ENCODE measurements at places on chromosomes 5 and 9.

GRCh38 chr9:124038790-124039633 is 27.4 kb downstream of the LHX2 start:
- no peak for DNase-seq

GRCh38 chr5:89830691-89831090 is 578.9 kb downstream of the CETN3 start:
- DNase-seq, result no peak

DNA sequence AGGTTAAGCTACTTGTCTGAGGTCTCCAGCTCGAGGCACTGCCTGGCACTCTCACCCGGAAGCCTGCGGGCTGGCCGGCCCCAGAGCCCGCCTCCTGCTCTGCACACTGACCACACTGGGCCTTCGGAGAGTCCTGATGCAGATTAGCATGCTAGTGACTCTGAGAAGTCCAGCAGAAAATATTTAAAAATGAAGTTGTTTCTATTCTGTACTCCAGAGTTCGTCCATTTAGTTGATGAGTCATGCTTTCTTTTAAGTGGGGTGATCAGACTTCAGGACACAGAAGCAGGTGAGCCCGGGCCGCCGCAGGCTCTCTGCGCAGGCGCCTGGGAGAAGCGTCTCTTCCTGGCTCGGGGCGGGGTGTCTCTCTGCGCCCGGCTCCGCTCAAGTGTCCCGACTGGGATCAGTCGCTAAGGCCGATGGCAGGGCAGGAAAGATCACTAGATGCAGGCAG is 32.5 kb downstream of the FAM240B start:
- DNase-seq, result no peak

DNA sequence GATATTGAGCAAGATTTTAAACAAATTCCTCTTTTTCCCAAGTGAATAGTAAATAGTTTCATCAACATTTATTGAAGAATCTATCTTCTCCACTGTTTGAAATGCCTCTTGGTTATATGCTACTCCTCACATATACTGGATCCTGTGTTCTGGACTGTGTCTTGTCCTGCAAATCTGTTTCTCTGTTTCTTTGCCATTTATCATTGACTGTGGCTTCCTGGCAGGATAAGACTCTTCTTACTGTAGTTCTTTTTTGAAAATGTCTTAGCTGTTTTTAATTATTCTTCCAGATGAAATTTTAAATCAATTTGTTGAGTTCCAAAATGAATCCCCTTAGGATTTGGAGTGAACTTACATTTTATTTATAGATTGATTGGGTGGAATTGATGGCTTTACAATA is 27.8 kb downstream of the RALGPS1 start:
- DNase-seq, result no peak

DNA sequence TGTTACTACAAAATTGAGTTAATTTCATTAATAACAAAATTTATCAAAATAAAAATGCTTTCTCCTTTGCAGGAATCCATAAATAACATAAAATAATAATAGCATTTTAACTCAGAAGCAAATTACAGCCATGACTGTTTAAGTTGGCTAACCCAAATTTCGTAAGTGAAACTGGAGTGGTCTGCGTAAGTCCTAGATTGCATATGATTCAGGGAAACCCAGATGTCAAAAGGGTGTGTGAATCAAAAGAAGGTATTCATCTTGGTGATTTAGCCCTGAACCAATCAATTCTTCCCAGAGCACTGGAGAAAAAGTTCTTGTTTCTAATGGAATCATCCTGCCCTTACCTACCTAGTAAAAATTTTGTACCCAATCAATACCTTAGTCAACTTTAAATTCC is 547.6 kb downstream of the RAB3C start:
- DNase-seq, result no peak

GRCh38 chr5:43192558-43193180 is 644 bp downstream of the NIM1K start:
- DNase-seq, result peak; percentile 35

DNA sequence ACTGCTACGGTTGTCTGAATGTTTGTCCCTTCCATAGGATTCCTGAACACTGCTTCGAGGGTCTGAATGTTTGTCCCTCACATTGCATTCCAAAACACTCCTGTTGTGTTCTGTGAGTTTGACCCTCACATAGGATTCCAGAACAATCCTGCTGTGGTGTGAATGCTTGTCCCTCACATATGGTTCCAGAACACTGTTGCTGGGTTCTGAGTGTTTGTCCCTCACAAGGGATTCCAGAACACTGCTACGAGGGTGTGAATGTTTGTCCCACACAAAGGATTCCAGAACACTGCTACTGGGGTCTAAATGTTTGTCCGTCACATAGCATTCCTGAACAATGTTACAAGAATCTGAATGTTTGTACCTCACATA is 201.2 kb downstream of the FOXD4L6 start:
- DNase-seq, result no peak

DNA sequence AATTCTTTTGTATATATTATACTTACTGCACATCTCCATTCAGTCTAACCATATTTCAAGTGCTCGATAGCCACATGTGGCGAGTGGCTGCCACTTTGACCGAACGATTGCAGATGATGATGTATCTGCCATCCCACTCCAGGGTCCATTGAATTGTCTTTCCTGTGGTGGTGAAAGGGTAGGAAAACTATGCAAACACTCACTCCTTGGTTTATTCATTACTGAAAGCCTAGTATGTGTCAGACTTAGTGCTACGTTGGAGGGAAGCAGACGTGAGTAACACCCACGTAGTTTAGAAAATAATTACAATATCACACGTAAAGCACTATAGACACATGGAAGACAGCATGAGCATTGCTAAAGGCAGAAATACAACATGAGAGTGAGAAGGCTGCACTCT is 353.7 kb downstream of the CSNK1G3 start:
- no peak for DNase-seq

- DNase-seq, result peak; percentile 40
Measured at GRCh38 chr5:74766418-74766848, 484 bp downstream of the GFM2 start.

DNA sequence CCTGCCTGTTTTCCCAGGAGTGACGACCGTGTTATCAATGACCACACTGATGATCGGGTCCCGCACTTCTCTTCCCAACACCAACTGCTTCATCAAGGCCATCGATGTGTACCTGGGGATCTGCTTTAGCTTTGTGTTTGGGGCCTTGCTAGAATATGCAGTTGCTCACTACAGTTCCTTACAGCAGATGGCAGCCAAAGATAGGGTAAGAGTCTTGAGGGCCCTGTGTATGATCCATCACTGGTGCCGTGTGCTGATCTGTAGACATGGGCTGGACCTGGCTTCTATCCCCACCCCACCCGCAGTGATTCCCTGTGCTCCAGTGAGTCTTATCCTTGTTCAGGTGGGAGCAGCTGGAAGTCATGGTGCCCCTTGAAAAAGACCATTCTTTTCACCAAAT is 26.0 kb downstream of the GABRP start:
- DNase-seq, result peak; percentile 69

- no peak for DNase-seq
Measured at GRCh38 chr5:126052120-126052519, 371.1 kb upstream of the GRAMD2B start.

- no peak for DNase-seq
Measured at GRCh38 chr9:95081998-95082397, 235.5 kb downstream of the FANCC start.

GRCh38 chr5:43563321-43563720 is 6.4 kb upstream of the PAIP1 start:
- DNase-seq, result no peak

DNA sequence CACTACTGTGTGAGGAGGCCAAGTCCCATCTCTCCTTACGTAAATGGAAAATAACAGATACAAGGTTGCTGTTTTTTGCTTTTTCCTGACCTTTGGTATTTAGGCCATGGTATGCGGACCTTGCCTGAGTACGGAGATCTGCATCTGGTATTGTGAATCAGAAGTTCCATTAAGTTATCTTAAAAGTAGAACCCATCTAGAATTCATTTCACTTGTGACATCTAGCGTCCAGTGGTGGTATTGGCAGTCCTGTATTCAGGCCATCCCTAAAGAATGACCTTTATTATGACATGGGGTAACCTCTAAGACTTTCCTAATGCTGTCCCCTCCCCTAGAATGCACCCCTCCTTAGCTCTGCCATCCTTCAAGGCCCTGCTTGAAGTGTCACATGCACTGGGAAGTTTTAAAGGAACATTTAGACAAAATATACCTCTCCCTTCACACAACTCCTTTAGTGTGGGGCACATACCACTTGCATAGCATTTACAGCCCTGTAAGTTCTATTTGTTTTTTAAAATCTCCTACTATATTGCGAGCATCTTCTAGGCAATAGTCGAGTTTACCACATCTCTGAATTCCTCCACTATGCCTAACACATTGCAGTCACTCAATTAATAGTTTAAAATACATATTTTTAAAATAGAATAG is 1.9 kb upstream of the SPDL1 start:
- DNase-seq, result no peak

DNA sequence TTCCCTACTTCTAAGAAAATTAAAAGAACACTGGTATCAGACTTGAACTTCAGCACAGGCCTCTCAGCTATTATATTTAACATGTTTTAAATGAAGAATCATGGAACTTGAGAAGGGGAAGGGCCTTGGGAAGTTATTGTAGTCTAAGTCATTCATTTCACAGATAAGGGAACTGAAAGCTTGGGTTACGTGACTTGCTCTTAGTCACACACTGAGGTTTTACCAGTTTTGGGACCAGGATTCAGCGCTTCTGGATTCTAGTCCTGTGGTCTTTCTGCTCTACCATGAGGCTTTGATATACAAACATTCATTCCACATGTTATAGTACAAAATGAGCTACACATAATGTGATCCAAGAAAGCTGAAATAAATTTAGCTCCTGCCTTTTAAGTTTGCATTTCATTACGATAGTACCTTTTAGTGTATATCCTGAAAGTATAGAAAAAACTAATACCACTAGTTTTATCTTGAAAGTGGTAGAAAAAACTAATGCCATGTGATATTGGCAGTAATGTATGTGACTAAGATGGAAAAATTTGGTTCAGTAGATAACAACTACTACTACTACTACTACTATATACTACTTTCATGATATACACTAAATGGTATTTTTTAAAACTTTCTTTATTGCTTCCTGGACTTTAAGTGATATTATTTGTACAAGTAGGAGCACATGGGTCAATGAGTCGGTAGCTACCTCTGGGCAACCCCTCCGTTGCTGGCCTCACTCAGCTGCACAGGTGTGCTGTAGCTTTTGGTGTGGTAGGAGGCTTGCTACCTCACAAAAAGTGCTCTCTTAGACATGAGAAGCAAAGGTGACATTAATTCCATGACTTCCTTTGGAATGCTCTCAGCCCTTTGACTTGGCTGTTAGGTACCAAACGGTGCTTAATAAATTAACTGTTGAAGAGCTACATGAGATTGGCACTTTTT is 40.7 kb downstream of the F2RL2 start:
- DNase-seq, result no peak

- no peak for DNase-seq
Measured at GRCh38 chr9:131484051-131484445, 18.7 kb upstream of the POMT1 start.

GRCh38 chr5:163379298-163380155 is 57.9 kb upstream of the CCNG1 start:
- DNase-seq, result no peak

DNA sequence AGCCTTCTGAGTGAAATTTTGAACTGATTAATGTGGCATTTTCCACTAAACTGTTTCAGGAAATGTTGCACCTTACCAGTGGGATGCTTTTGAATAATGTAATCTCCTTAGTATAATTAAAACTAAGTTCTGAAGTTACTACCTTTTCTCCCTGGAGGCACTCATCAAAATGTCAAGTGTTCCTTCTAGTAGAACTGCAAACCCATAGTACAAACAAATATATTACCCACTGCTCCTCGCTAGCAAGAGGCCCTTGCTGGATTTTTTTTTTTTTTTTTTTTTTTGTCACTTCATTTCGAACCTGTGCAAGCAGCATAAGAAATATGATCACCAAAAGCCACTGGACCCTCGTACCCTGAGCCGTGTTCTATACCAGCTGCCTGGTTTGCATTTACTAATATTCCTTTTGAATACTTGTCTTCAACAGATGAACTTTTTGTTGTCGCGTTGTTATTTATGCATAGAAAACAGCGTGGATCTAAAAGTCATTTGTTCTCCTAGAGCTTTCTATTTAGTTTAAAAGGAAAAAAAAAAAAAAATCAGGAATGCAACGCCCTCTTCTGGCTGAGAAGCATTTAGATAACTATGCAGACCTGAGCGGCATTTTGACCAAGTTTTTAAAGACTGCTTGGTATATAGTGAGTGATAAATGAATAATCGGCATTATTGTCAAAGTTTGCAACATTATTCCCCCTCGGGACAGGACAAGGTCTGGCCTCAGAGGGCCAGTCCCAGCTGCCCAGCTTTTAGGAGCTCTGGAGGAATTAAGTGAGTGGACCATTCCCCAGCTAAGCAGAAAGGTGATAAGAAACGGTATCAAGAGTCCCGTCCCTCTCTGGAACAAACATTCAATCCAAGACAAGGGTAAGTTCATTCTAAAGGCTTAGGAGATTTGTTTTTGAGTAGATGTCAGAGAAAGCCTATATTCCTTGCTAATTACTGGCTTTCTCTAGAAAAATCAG is 162.5 kb upstream of the KIF2A start:
- peak; percentile 3 for DNase-seq

DNA sequence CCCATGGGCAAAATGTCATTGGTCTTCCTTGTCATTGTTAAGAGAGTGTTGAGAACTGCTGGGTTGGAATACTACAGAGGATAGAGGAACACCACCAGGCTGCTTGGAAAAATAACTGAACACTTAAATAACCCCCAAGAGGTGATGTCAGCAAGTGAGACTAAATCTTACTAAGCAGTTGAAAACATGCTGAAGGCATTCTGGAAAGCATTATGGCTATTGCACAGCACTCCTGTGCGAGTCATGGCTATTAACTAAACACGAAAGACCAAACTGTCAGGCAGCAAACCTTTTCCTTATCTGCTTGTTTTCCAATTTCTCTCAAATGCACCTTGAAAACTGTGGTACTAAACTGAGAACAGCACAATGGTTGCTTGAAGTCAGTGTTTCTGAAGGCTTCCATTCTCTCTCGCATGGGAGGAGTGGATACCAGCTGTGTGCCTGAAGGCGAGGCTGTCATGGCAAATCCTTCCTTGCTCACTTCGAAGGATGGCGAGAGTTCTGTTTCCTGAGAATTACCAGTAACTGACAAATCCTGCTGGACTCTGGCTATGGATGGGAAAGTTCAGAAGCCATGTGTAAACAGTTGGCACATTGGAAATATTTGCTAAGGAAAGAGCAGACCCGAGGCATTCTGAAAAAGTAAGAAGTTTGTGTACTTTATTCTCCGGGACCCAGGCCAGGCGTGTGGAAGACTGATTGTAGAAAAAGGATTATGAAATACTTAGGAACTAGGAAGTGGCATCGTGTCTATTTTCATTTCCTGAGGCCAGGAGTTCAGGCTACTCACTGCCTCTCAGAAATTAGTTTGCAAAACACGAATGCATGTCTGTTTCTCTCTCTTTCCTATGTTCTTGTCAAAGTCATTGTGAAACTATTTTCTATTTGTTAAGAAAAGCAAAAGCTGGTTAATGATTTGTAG is 182.1 kb downstream of the DMRT2 start:
- no peak for DNase-seq

DNA sequence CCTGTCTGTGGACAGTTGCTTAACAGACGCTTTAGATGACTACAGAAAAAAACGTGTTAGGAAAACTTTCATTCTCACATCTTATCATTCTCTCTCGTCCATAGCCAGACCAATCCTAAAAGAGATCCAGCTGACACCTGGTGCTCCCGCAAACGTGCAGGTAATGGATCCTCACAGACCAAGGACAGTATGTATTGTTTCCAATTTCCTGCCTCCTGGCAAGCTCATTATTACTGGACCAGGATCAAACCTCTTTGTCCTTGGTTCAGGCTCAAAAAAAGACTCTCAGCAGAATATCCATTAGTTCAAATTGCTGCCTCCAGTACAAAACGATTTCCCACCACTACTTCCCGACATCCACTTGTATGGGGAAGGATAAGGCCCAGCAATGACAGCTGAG is 62.4 kb downstream of the SERINC5 start:
- peak; percentile 84 for DNase-seq

Measured in COR-L47 (cell line).